ENCODE measurements at places on chromosomes 3 and 15.
A peak's percentile ranks its signal among the peaks of the same experiment; 100 is the strongest.

- no peak for DNase-seq
Observed at GRCh38 chr3:177300039-177300833, 103.0 kb upstream of the TBL1XR1 start.

GRCh38 chr15:87733541-87733941, 523.0 kb downstream of the NTRK3 start:
- no peak for DNase-seq

DNA sequence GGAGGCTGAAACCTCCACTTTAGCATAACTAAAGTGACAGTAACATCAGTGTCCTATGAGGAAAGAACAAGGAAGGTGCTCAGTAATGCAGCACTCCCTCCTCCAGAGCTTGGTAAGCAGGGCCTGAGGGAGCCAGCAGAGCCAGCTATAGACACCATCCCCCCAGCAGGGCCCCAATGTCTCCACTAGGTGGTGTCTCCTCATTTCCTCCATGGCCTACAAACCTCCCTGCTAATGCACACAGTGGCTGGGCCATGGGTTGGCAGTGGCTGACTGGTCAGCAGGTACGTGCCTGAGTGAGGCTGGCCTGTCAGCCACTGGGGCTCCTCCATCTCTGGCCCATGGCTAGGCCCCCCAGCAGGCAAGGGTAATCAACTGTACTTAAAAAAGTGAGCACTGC, 13.6 kb downstream of the MRPS25 start:
- peak; percentile 30 for DNase-seq

GRCh38 chr3:136624894-136625815, 127.0 kb downstream of the STAG1 start:
- DNase-seq, result peak; percentile 20

DNA sequence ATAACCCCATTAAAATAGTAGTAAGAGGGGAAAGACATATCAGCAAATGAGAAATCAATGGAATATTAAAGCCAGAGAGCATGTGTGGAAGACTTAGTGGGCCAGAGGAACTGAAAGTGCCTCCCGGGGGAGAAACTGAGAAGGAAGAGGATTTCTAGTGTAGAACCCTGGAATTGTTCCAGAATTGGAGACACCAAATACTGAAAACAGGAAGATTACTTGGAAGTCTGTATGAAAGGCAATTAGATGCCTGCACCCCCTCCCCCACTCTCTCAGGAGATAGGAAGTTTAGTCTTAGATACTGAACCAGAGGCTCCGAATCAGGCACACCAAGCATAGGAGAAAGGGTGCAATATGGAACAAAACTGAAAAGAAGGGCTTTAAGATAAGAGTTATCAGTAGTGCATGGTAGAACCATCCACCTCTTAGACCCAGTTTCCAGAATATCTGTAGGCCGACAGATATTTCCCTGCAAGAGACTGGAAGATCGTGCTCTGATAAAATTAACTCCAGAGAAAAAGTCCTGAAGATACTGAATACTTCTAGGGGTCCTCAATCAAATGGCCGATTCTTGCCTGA, 32.4 kb downstream of the KLHL18 start:
- DNase-seq, result peak; percentile 31

- DNase-seq, result no peak
Observed at GRCh38 chr15:41254560-41254959, 23.5 kb downstream of the CHP1 start.

GRCh38 chr3:52831500-52832301, 1.2 kb upstream of the ITIH4 start:
- peak; percentile 79 for DNase-seq

- peak; percentile 19 for DNase-seq
Observed at GRCh38 chr3:20861454-20861853, 675.4 kb upstream of the SGO1 start.

DNA sequence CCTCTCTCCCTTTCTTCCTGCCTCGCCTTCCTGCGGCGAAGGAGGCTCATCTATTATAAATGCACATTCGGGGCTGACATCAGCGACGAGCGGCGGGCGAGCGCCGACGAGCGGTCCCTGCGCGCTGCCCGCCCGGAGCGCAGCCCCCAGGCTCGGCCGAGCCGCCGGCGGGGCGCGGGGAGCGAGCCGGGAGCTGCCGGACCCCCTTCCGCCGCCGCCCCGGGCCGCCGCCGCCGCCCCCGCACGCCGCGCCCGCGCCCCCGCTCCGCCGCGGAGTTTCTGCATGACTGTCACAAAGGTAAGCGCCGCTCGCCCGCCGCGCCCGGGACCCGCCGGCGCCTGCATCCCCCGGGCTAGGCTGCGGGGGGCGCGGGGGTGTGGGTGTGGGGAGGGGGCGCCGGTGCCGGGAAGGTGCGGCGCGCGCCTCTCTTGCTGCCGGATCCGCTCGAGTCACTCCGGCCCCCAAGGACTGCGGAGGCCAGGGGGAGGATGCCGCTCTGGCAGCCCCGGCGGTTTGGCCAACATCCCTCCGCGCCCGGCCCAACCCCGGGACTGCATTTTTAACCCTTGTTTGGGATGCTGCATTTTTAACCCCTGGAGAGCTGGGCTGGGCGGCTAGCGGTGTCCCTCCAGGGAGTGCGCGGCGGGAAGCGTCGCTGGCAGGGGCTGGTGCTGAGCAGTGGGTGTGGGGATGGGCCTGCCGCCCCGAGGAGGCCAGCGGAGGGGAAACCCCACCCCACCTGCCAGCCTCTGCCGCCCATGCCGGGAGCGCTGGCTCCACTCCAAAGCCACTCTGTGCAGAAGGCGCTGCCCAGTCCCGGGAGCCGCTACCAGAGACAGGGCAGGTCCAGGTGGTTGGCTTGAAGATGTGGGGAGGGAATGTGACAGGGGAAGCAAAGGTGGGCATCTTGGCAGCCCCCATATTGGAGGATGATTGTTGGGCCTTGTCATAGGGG, at the start of gene CORO2B:
TSS of gene CORO2B (plus strand) at position 14 of the 956 bp plus-strand sequence. CDS start at position 284, 270 bp downstream.
- DNase-seq, result peak; percentile 61

DNA sequence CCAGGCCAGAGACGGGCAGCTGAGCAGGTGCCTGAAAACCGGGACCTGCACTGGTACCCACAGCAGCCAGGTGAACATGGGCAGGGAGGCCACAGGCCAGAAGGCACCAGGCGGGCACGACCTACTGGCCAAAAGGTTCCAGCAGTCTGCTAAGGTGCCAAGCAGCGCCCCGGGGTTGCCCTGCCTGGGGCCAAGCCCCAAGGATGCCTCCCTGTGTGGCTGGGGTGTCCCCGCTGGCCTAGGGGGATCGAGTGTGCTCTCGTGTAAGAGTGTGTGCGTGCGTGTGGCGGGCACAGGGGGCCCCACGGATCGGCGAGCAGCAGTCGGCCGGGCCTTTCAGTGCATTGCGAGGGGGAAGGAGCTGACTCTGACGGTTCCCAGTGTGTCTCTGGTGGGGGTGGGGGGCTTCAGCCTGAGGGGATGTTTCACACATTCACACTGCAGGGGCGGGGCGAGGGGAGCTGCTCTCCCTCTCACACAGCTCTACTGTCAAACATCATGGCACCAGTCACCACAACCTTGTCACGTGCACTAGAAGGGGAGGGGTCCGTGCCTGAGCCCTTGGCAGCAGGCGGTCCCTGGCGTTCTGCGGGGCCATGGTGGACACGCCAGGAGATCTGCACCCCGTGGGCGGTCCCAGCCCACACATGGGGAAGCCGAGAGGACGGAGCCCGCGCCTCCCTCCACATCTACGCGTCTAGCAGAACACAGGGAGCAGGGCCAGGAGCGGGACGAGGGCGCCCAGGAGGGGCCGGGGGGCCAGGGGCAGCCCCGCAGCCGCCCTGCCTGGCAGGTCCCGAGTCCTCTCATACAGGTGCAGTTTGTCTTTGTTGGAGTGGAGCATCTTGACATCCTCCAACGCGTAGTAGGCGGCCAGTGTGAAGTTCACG, 44.5 kb downstream of the RGMA start:
- DNase-seq, result no peak

- DNase-seq, result peak; percentile 50
Observed at GRCh38 chr15:56390739-56391267, 25.6 kb downstream of the TEX9 start.

- DNase-seq, result no peak
Observed at GRCh38 chr3:72405943-72406566, 442.2 kb downstream of the SHQ1 start.

GRCh38 chr15:50377867-50378751, 23.1 kb upstream of the GABPB1 start:
- no peak for DNase-seq

DNA sequence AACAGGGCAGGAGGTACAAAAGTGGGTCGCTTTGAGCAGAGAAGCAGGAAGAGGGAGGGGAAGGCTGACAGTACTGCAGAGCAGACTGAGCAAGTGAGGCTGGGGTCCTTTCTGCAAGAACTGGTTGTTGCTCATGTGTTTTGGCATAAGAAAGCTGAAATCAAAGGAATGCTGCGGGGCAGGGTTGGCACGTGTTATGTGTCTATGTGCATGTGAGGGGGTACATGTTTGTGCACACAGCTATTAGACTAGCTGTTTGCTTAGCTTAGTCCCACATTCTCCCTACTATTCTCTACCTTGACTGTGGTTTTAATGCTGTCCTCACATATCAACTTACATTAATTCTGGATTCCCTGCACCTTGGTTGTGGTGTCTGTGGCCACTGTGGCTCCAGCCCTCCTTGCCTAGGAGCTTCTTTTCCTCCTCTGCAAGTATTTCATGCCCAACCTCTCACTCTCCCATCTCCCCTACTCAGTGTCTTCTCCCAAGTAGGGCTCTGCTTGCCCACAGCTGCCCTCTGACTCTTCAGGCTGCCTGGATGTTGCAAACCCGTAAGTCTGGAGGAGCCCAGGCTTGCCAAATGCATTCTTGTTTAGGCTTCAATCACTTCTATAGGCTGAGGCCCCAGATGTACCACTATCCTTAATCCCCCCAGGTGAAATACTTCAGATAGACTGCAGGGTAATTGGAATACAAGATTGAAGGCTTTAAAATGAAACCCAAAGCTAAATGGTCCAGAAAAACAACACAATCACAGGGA, 4.8 kb downstream of the TAGLN3 start:
- DNase-seq, result no peak

GRCh38 chr3:133237380-133237779, 162.5 kb upstream of the BFSP2 start:
- peak; percentile 9 for DNase-seq

Data from fibroblast of skin of right biceps (primary cell).